Stimulated activated CD8-positive, alpha-beta memory T cell treated with anti-CD3 and anti-CD28 coated beads, Interleukin-15, amount 100 ng/mL, for 4 hours (primary cell): ENCODE measurements at places on chromosomes 11 and 22.

DNA sequence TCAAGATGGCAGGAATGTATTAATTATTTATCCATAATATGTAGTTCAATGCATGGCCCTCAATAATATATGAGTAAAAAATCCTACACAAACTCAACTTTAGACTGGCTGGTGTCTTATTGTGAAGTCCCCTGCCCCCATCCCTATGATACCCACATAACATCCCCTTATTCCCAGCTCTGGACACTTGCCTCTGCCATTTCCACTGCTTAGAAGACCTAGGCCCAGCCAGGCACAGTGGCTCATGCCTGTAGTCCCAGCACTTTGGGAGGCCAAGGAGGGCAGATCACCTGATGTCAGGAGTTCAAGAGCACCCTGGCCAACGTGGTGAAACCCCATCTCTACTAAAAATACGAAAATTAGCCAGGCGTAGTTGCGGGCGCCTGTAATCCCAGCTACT, 84.4 kb downstream of the BDNF start:
- DNase-seq: no peak

- DNase-seq: no peak
These were observed 2.2 kb downstream of the PHF21B start for GRCh38 chr22:45007391-45008185.

- DNase-seq: no peak
These were observed 112.0 kb upstream of the TTC12 start for GRCh38 chr11:113202431-113202830.

DNA sequence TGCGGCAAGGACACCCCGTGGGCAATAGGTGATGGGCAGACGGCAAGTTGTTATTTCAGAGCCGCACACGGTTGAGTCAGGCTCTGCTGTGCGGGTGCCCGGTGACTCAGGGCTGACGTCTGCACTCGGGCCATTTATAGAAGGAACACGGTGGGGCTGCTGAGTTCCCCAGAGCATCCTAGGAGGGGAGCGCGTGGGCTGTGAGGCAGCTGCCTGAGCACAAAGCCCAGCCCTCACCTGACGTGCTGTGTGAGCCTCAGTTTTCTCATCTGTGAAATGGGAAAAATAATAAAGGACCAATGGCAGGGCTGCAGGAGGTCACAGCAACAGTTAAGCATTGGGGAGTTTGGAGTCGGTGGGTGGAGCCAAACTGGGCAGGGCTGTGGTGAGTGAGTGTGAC, 11.3 kb upstream of the RHOD start:
- DNase-seq: no peak

- no peak for DNase-seq
These were observed 118.7 kb downstream of the BBOX1 start for GRCh38 chr11:27159335-27159679.

DNA sequence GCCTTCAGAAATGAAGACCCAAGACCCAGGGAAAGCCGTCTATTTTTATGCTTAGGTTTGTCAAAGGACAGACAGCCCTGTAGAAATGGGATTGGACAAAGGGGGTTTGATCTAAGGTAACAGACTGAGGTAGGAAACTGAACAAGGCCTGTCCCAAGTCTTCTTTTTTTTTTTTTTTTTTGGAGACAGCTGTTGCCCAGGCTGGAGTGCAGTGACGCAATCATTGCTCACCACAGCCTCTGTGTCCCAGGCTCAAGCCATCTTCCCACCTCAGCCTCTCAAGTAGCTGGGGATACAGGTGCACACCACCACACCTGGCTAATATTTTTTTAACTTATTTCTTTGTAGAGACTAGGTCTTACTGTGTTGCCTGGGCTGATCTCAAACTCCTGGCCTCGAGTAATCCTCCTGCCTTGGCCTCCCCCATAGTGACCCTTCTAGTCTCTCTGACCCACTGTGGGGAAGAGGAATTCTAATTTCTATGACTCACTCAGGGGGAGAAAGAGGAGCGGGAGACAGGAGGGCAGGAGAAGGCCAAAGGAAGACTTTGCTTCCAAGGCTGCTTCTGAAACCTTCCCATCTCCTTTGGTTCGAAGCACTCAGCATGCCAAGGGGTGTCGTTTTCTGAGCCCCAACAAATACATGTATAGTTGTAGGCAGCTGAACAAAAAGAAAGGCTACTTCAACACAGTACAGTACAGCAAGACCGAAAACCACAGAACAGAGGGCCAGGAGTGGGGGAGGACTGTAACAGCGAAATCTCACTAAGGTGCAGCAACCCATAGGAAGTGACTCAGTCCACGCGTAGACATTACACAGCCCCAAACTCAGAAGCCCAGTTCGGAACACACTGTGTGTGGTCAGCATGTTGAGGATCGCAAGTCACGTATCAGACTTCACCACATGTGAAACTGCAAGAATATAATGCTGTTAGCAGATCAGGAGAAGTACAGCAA, 872 bp downstream of the TMA7B start:
- DNase-seq: peak; percentile 64

DNA sequence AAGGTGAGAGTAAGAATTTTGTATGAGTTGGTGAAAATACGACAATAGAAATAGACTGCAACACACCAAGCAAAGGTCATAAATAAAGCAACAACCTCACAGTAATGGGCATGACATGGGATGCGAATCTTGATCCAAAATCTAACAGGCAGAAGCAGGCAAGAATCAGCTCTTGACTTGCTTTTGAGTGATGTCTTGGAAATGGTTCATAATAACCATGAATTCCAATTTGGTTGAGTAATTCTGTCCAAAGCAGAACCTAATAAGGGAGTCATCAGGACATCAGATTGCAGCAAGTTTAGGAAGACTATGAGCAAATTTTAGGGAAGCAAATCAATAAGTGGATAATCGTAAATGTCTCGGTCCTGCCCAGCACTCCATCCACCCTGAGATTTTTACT, 224.0 kb upstream of the ISX start:
- no peak for DNase-seq

GRCh38 chr11:19861171-19861570, 148.5 kb downstream of the NAV2 start:
- no peak for DNase-seq

GRCh38 chr22:25027959-25028840, 75.7 kb downstream of the KIAA1671 start:
- DNase-seq: no peak

GRCh38 chr11:37105427-37105826, 507.4 kb upstream of the RAG2 start:
- no peak for DNase-seq

- no peak for DNase-seq
These were observed 19.3 kb upstream of the SMIM38 start for GRCh38 chr11:69136471-69136870.

GRCh38 chr11:102497061-102497460, 33.5 kb downstream of the MMP7 start:
- no peak for DNase-seq

GRCh38 chr11:86515297-86516094, 140.8 kb downstream of the CCDC81 start:
- no peak for DNase-seq

DNA sequence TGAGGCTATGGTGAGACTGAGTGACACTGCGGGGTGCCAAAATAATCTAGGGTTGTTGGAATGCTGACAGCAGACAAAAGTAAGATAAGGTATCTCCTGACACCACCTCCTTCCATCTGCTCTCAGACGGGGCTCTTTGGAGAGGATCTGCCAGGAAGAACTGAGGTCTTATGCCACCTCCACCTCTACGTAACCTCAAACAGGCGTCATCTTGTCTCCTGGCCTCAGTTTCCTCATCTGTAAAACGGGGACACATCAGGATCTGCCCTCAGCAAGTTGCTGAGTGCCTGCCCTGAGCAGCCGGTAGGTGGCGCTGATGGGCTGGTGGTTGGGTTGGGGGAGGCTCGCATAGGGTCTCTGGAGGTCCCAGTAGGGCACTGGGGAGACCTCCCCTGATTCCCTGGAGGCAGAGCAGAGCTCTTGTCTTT, 1.7 kb upstream of the MYEOV start:
- no peak for DNase-seq

GRCh38 chr22:37533995-37534394, 14.8 kb upstream of the CARD10 start:
- DNase-seq: no peak

DNA sequence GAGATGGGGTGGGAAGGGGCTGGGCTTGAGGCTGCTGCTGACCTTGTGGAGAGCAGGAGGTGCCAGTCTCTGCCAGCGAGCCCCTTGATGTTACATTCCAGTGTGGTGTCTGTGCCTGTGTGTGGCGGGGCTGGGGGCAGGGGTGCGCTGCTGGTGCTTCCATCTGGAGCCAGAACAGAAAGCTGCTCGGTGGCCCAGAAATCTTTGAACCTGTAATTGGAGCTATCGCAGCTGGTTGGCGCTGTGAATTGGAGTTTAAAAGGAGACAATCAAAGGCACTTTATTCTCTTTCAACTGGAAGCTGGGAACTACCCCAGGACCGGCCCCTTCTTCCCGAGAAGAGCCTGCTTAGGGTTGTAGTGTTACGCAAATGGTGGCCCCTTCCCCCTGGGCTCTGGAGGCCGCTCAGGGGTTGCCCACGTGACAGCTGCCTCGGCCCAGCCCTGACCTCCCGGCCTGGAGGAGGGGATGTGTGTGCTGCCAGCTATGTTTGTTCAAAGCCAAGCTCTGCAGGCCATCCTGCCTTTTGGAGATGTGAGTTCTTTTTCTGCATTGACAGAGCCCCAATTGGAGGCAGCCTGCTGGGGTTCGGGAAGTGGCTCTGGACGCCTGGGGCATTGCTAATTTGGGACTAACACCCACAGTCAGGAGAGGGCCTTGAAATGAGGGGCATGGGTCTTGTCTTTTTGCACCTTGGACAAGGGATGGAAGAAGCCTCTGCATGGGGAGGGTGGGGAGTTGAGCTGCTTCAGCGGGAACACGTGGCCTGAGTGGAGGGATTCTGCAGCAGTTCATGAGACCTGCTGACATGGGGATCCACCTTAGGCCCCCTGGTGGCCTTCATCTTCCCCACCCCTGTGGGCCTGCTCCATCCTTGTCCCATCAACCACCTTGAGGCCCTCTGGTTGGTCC, 14.0 kb upstream of the ARSA start:
- DNase-seq: no peak

DNA sequence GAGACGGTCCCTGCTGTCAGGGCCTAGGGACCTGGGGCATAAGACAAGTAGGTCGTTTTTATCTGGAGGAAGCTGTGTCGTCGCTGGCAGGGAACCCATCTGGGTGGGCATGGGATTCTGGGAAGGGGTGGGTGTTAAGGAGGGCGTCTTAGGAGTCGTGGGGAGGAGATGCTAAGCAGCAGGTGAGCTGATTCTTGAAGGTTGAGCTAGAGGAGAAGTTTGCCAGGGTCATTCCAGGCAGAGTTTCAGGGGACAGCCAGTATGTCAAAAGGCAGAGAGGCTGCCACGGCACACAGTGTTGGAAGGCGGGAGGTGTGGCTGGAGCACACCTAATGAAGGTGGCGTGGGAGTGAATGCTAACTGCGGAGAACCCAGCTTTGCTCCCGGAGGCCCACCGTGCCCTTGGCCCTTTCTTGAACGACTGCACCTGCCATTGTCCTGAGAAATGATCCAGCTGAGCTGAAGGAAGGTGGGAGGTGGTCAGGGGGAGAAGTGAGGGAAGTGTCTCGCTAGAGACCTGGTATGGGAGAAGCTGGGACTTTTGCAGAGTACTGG, 1.3 kb downstream of the FAM118A start:
- DNase-seq: no peak
